ENCODE measurements at places on chromosomes 6 and 20.
A peak's percentile ranks its signal among the peaks of the same experiment; 100 is the strongest.

DNA sequence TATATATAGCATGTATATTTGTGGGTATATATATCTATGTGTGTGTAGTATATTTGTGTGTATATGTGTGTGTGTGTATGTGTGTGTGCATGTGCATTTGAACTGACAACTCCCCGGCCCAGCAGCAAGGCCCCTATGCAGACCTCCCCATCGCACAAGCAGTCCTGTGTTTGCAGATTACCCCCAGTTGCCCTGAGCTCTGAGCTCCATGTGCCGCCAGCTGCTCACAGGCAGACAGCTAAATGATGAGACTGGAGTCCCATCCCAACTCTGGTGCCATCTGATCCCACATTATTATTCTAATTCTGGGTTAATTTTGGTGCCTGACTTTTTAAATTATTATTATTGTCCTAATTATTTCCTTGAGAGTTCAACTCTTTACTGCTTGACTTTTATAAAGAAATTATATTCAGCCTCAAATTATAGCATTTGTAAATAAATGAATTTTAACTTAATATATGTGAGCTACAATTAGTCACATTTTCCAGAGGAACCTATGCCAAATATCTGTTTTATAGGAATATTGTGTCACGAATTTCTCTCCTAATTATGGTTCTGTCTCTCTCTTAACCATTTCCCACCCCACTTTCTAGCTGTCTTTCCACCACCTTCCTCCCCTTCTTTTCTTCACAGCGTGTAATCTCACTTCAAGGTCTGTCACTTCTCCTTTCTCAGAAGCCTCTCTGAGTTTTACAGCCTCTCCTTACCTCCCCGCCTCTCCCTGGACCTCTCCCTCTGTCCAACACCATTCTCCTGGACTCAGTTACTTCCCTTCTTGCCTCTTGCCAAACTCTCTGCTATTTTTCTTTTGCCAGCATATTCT is 90.6 kb upstream of the SYNDIG1 start:
- DNase-seq: no peak

GRCh38 chr6:144729502-144729901 is 444.4 kb downstream of the UTRN start:
- no peak for DNase-seq

GRCh38 chr6:13709689-13710551 is 1.7 kb downstream of the RANBP9 start:
- peak; percentile 67 for DNase-seq

DNA sequence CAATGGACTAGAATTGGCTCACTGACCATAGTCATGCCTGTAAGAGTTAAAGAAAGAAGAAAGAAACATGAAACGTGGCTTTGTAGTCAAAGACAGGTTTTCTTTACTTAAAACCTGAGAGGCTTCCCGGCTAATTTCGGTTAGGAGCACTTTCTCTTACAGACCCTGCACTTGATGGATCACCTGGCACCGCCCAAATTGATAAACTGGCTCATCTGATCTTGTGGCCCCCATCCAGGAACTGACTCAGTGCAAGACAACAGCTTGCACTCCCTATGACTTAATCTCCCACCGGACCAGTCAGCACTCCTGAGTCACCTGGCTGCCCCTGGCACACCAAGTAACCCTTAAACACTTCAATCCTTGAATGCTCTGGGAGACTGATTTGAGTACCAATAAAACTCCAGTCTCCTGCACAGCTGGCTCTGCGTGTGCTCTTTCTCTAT is 12.3 kb downstream of the TMEM14B start:
- no peak for DNase-seq

- DNase-seq: no peak
These were observed 33.0 kb downstream of the FRMD1 start for GRCh38 chr6:168045706-168046620.

DNA sequence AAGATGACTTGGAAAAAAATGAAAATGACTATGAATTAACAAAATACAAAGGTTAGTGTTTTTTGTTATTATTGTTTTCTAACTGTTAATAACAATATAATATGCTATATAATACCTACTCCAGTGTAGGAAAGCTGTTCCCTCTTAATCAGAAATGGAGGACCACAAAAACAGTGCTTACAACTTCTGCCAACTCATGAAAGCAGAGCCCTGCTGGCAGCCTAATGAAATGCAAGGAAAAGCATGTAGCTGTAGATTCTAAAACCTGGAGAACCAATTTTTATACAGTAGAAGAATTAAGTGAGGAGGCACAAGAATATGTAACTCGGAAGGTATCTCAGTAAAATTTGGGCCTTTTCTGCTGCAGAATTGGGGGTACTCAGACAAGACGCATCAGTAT is 29.4 kb downstream of the PHIP start:
- peak; percentile 31 for DNase-seq

DNA sequence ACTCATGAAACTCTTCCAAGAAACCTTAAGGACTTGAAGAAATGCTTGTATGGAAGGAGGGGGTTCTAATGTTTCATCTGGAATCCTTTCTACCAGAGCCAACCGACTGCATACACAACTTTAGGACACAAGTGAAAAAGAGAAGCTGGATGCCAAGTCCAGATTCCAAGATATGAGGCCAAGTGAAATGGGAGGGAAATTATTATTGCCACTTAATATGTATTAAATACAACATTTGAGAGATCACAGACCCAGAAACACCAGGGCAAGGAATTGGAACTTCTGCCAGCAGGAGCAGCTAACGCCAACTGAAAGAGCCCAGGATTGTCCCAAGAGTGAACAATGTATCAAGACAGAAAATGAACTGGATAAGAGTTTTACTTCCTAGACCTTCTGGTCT is 144.2 kb downstream of the ARHGAP18 start:
- DNase-seq: no peak

- no peak for DNase-seq
These were observed 2.5 kb downstream of the HLA-DQA1 start for GRCh38 chr6:32639440-32640394.

- DNase-seq: no peak
These were observed 261.8 kb upstream of the POU3F2 start for GRCh38 chr6:98572579-98572978.

GRCh38 chr6:142642651-142643050 is 302.3 kb downstream of the HIVEP2 start:
- no peak for DNase-seq

GRCh38 chr20:38198238-38198861 is 33.3 kb upstream of the TGM2 start:
- DNase-seq: no peak

DNA sequence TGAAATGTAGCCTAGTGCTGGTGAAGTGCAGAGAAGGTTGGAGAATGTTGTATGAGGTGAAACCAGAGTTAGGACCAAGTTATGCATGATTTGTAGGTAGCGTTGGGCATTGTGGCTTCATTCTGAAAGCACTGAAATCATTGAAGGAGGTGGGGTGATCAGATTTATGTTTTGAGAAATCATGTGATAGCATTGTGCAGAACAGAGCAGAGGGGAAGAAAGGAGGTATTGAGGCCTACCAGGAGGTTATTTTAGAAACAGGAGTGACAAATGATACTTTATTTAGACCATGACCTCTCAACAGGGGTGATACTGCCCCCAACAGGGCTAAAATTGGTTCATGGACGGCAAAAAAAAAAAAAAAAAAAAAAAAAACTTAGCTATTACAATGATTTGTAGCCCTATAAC is 15.6 kb upstream of the HMGN3 start:
- DNase-seq: no peak

DNA sequence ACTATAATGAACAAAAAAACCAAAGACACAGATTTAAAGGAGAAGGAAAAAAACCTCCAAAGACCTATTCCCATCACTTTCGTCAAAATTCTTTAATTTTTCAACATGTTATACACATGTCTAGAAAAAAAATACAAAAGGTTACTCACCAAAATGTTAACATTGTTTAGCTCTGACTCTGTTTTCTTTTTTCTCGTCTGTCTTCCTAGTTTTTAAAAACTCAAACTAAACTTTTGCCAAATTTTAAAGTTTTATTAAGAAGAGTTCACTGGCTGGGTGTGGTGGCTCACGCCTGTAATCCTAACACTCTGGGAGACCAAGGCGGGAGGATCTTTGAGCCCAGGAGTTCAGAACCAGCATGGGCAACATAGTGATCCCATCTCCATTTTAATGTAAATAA is 10.8 kb downstream of the MCUR1 start:
- DNase-seq: no peak

- no peak for DNase-seq
These were observed 595 bp downstream of the FBXO5 start for GRCh38 chr6:152981989-152982903.

GRCh38 chr20:32764005-32764960 is 2.1 kb downstream of the DNMT3B start:
- DNase-seq: no peak

DNA sequence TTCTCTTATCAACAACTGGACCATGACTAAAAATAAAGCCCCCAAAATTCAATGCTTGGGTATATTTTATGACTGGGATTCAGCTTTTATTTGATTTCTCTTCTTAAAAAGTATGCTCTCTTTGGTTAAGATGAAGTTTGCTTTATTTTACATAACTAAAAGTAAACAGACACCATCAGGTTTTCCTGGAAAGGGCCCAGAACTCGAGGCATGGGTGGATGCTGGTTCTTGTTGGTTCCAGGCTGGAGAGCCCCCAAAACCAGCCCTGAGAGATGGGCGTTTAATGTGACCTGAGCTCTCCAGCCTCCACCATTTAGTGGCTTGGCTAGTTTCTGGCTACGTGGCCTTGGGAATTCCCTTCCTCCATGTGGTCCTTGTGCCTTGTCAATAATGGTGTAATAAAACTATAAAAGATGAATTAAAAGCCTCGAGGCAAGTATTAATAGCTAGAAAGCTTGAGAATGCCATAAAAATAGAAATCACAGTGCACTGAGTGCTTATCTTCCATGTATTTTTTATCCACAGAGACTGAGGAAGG is 34.1 kb downstream of the BANF2 start:
- no peak for DNase-seq

- no peak for DNase-seq
These were observed 82.5 kb downstream of the TRIM27 start for GRCh38 chr6:28841290-28841689.

- peak; percentile 28 for DNase-seq
These were observed 91.1 kb upstream of the BTN3A2 start for GRCh38 chr6:26273673-26274588.

DNA sequence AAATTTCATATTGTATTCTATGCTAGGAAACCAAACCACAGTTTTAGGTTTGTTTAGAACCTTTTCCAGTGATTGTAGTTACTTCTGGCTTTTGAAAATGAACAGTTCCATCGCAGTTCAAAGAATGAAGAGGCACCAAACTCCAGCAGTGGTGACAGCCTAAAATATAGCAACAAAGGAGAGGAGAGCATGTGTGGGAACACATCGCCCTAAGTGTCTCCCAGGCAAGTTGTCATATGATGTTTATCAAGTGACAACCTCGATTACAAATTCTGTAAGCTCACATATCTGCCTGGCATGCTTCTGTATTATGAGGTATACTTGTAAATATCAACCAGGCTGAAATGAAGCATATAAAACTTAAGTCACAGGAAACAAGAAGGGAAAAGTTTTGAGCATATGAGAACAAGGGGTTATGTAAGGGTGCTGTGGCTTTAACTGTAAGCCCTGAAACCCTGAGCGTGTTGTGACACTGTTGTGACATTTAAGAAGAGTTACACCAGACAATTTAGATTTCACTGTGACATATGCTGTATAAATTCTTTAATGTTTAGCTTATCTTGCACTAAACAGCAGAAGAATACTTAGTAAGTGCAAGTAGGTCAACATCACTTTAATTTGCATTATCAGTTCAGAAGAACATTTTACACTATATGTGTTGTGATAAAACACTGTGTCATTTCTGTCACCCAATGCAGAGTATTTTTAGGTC is 29.1 kb upstream of the FBXL4 start:
- DNase-seq: no peak

GRCh38 chr6:64811119-64811518 is 895.9 kb downstream of the EYS start:
- no peak for DNase-seq

- no peak for DNase-seq
These were observed 49.0 kb downstream of the MYLIP start for GRCh38 chr6:16177881-16178280.

DNA sequence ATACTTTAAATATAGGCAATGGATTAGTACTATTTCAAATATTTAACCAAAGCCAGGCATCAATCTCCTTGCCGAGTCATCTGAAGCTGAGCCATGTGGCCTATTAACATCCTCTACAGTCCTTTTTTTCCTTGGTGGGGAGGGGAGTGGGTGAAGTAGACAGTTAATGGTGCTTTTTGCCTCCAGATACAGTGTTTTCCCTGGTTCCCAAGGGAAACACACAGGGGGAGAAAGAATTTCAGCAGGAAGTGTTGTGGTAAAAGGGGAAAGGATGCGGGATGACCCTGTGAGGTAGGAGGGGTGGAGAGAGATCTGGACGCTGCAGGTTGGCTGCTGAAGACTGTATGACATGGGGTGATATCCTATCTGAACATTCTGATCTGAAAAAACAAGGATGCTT is 9.6 kb downstream of the CLDN20 start:
- DNase-seq: no peak

DNA sequence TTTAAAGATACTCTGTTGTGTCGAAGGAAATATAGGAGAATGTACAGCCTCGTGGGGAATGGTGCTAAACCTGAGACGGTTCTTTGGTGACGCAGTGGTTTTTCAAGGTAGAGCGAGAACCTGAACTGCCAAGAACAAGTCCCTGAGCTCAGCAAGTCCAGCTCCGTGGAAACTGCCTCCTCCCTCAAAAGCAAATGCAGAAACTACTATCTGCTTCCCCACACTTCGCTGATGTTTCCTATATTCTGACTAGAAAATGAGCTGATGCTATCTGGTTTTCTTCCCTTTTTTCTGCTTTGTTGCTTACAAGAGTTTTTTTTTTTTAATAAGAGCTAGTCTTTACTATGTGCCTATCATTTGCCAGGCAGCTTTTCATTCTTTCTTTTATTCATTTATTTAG is 85.3 kb upstream of the LY86 start:
- DNase-seq: no peak

All from Jurkat, Clone E6-1 (cell line).